ENCODE measurements at places on chromosomes 12 and 14.

DNA sequence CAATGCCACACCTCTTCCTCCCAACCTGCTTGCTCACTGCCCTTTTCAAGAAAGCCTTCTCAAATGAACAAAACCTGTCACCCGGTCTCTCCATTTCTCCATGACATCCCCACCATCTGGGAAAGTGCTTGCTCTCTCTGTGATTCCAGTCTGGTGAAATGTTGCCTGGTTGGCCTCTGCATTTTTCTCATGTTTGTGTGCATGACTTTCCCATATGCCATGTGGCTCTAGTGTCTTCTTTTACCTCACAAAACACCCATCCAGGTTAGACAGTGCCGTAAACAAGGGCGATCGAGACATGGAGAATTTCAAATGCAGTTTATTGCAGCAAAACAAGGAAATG is 5.8 kb downstream of the KRT1 start:
- no peak for DNase-seq

- DNase-seq: no peak
These were observed 131.6 kb downstream of the SAMD4A start for GRCh38 chr14:54698501-54698900.

- no peak for DNase-seq
These were observed 23.4 kb upstream of the SFSWAP start for GRCh38 chr12:131687346-131688125.

GRCh38 chr14:28142400-28143015 is 624.1 kb upstream of the FOXG1 start:
- no peak for DNase-seq

DNA sequence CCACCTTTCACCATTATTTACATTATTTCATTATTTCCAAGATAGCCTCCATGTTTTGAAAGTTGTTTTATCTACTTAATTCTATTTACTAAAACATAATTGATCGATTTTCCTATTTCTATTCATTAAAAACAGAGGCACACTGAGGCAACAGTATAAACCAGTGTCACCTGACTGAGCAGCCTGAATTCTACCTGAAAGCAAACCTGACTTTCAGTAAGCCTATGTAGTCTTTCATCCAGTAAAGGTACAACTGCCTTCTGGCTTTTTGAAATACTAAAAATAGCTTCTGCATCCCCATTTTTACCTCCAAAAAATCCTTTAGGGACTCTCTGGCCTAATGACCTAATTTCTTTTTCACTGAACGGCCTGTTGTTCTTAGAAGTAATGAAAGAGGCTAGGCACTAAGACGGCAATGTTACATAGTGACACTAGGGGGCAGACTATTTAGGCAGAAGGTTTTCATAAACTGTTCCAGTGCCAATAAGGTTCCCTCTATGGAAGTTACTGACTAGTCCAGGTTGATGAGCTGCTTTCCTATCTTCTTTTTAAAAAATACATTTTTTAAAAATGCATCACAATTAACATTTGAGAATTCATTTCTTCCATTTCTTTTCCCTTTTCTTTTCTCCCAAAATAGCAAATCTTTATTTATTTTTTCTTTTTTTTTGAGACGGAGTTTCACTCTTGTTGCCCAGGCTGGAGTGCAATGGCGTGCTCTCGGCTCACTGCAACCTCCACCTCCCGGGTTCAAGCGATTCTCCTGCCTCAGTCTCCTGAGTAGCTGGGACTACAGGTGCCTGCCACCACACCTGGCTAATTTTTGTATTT is 17.5 kb downstream of the ANAPC5 start:
- DNase-seq: peak; percentile 82

- DNase-seq: no peak
These were observed 220.9 kb upstream of the LRFN5 start for GRCh38 chr14:41385797-41386196.
